ENCODE measurements at places on chromosomes 6 and 20.

DNA sequence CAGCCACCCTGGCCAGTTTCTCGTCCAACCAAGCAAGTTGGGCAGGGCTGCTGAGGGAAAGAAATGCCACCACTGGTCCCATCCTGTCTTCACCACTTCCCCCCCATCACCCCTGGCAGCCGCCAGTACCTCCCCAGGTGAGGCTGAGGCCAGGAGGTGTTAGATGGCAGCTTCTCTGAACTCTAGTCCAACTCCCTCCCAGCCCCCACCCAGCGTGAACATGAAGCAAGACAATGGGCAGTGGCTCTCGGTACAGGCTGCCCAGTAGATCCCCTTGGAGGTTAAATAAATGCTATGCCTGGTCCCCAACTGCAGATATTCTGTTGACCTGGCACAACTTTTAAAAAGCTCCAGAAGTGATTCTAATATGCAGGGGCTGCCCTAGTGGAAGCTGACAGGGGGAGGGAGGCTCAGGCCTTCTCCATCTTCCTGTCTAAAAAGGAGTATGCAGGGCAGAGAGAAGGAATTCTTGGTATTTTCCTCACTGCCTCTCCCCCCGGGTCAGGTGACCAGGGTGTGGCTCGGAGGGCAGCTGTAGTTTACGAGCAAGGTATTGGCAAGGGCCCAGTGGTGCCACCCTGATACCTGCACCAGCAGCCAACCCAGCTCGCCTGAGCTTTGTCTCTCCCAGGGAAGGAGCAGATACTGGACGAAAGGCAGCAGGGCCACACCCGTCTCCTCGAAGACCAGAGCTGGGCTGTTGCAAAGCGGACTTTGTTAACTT, 25.7 kb downstream of the KCNK5 start:
- DNase-seq = no peak

- DNase-seq = no peak
Observed at GRCh38 chr6:44439270-44440045, 52.0 kb downstream of the CDC5L start.

DNA sequence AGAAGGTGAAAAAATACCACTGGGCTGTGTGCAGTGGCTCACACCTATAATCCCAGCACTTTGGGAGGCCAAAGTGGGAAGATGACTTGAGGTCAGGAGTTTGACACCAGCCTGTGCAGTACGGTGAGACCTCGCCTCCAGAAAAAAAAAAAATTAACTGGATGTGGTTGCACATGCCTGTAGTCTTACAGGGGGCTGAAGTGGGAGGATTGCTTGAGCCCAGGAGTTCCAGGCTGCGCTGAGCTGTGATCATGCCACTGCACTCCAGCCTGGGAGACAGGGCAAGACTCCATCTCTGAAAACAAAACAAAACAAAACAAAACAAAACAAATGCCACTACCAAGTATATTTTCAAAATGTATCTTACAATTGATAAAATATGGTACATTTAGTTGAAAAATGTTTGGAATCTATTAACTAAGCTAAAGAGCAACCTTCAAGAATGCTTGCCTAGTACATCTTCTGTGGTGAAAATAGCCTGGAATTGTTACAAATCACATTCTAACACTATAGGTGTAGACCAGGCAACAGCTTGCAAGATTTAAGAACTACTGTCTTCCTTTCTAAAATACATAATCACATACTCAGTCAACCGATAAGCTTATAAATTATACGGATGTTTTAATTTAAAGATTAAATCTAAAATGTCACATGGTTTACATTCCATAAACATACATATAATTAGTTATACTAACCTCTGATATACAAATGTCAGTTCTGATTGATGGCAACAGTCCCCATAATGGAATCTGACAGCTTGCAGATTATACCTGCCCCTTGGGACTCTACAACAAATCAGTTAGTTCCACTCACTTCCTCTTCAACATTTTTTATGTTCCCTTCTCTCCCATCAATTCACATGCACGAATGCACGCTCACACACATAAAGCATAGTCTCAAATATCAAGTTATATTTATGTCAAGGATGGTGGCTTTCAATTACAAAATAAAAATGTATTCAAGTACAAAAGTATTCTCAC, 150.8 kb downstream of the ASCC3 start:
- no peak for DNase-seq

DNA sequence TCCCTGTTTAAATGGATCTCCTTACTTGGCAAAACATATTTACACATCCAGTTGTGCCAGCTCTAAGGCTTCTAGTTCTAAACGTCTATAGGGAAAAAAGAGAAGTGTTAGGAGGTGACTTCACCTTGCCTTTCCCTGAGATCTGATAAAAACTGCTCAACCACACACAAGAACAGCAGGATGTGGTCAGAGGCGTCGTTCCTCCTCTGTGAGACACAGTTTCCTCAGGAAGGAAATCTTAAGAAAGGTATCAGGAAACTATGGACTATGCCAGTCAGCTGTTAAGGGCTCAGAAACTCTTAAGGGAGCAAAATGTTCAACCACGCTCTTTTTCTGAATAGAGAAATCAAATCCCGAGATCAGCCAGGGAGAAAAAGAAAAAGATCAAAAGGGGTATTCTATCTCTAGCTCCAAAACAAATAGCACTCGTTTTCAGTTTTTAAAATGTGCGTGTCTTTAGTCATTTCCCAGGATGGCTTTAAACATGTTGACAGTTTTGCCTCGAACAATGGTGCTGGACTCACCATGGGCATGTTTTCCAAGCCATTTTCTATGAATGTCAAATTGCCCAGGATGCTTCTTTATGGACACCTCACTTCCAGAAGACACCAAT, 154.5 kb downstream of the HACE1 start:
- peak; percentile 54 for DNase-seq

DNA sequence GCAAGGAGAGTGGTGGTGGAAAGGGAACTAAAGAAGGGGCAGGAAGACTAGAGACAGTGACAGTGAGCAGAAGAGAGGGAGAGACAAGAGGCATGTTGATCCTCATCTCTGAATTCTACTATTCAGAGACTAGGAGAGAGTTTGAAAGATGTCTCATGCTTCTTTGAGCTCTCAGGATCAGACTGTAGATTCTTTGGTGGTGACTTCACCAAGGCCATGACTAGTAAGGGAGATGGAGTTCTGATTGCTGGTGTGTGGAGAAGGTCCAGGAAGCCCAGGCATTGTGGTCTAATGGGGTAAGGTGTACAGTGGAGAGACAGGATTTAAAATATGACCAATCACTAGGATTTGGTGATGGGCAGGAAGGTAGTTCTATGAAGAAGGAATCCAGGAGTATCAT, 713 bp downstream of the WFDC9 start:
- DNase-seq = no peak

- DNase-seq = no peak
Observed at GRCh38 chr6:3929281-3929798, 80.2 kb downstream of the FAM50B start.

- DNase-seq = no peak
Observed at GRCh38 chr6:147099974-147100373, 104.2 kb upstream of the STXBP5 start.

DNA sequence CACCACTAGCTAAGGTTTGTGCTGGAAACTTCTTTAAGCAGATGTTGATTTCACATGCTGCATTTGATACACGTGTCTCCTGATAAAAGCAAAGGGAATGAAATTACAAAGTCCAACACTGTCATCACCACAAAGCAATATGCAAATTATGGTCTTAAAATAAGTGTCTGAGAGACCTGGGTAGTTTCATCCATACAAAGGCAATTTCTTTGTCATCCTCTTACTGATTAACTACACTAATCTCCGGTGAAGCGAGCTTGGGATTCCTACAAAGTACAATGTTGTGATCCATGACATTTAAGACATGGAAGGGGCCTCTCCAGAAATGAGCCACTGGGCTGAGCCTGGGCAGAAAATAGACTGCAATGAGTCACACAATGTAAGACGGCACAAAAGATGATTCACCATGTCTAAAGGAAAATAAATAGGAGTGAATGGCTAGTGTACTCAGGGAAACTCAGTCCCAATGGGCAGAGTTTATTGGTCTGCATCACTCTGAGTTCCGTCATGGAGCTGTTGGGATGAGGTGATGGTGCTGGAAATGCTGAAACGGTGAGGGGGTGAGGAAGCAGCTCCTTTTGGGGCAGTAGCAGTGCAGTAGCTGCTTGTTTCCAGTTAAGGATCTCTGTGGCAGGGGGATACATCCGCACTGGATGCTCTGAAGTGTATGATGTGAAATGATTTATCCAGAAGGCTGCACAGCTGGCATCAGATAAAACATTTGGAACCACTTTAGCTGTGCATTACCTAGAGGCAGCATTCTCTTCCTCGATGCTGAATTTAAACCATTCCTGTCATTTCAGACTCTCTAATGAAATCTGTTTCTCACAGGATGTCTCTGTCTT, 103.3 kb downstream of the IBTK start:
- no peak for DNase-seq

DNA sequence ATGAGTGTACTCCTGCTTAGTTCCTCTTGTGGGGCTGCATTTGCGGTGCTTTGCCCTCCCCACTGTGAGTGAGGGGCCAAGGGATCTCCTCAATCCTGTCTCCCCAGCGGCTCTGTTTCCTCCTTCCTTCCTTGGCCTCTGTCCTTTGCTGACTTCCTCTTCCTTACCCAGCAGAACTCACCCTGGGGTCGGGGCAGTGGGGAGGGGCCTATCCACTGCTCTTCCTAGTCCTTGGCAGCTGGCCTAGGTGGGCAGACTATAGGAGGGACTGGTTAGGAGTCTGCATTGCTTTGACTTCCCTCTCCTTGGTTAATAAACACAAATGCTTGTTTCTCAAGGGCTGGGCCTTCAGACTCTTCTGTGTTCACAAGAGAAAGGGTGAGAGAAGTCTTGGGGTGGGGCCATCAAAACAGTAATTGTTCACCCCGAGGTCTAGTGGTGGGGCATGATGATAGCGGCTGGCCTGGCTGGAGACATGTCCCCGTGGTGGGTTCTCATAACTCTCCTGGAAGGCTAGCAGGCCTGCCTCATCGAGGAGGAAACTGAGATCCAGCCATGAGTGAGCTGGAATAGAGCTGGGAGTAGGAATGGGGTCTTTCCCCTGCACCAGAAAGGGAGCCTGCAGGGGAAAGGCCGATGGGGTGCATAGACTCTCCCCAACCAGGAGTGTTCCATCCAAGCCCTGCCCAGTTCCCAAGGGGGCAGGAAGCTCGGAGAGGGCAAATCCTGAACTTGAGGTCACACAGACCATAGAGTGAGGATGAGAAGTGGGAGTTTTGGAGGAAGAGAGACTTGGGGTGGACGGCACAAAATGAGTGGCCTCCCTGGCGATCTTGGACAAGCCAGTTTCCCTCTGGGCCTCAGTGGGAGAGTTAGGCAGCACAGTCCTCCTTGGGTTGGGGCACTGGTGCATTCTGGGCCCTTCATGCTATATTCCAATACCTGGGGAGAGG, 12.7 kb downstream of the FAM110A start:
- DNase-seq = no peak

- no peak for DNase-seq
Observed at GRCh38 chr6:142867355-142867801, 77.6 kb downstream of the HIVEP2 start.

- DNase-seq = no peak
Observed at GRCh38 chr6:32752580-32752979, 10.8 kb downstream of the HLA-DQB2 start.

GRCh38 chr20:41142245-41142644, 4.9 kb downstream of the PLCG1 start:
- no peak for DNase-seq

DNA sequence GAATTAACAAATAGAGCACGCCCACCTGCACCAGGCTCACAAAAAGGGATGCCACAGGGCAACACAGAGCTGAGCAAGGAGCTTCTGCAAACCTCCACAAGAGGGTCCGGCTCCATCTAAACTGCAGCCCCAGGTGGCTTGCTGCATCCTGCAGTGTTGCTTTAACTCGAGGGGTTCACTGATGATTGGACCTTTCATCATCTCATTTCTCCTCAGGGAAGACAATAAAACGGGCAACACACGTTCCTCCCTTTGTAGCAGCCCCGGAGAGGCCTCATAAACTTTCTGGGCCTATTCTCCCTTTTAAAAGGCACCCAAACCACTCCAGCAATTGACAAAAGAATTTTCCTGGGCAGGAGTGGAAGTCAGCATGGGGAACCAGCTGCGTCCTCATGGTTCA, 161.5 kb upstream of the CDH4 start:
- DNase-seq = no peak

GRCh38 chr20:47459344-47460073, 42.2 kb upstream of the NCOA3 start:
- DNase-seq = no peak

DNA sequence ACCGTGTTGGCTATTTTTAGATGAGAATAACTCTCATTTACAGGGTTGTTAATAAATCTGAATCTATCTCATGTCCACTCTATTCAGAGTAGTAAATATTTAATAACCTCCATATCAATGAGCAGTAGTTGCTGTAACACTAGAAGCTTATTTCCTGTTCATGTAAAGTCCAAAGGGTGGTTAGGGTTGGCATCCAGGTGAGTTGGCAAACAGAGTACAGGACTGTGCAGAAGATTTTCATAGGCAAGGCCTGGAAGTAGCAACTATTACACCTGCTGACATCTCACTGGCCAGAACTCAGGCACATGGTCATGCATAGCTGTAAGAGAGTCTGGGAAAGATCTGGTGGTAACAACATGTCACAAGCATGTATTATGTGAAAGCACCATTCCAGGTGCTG, 147.5 kb downstream of the PHF3 start:
- no peak for DNase-seq

- no peak for DNase-seq
Observed at GRCh38 chr6:112956696-112957535, 609.8 kb downstream of the RFPL4B start.

DNA sequence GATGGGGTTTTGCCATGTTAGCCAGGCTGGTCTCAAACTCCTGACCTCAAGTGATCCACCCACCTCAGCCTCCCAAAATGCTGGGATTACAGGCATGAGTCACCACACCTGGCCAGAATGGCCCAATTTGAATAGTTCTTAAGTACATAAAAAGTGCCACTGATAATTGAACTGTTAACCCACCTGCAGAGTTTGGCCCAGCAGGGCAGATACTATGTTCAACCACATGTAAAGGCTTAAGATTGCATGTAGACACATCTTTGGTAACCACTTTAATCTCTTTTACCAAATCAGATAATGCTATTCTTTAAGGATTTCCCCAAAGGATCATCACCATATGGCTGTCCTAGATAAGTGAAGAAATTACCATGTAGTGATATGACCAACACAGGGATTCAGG, 21.3 kb upstream of the SGK1 start:
- no peak for DNase-seq

DNA sequence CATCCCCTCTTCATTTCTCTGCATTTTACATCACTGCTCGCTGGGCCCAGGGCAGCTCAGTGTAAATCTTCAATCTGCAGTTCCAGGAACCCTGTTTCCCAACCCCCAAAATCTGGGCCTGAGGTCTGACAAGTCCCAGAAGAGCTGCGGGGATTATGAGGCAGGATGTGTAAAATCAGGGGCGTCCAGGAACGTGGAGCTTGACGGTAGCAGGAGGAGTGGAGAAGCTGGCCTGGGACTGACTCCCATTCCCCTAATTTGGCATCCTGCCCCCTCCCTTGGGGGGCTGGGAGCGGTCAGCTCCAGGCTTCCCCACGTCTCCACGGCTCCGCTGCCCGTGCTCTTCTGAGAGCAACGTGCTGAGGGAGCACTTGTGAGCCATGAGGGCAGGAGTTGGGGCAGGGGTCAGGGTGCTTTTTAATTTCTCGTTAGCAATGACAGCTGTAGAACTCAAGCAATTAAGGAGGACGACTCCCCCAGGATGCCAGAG, 23.4 kb upstream of the VEGFA start:
- no peak for DNase-seq

All from CD4-positive, alpha-beta T cell treated with Interleukin-21 for 1 hour (primary cell).